ENCODE measurements at places on chromosomes 11 and 22.

GRCh38 chr11:112844517-112844916 lies 116.7 kb upstream of the NCAM1 start:
- no peak for DNase-seq

DNA sequence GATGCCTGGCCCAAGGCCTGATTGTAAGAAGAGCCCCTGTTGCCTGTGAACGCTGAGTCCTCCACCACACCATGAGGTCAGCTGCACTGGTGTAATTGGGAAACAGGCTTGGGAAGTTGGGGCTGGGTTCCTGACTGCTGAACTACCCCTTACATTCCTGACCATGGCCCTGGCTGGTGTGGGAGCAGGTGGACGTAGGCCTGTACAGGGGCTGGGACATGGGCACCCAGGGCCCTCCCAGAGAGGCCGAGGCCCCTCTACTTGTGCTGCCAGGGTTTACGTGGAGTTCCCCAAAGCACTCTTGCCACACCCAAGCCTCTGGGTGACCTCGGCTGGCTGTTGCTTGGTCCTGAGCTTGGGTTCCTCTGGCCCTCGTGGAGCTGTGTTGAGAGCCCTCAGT lies 5.4 kb downstream of the RELT start:
- peak; percentile 54 for DNase-seq

GRCh38 chr11:80041136-80042000 lies 600.5 kb upstream of the TENM4 start:
- no peak for DNase-seq

GRCh38 chr11:128821556-128821955 lies 45.5 kb downstream of the KCNJ1 start:
- no peak for DNase-seq

DNA sequence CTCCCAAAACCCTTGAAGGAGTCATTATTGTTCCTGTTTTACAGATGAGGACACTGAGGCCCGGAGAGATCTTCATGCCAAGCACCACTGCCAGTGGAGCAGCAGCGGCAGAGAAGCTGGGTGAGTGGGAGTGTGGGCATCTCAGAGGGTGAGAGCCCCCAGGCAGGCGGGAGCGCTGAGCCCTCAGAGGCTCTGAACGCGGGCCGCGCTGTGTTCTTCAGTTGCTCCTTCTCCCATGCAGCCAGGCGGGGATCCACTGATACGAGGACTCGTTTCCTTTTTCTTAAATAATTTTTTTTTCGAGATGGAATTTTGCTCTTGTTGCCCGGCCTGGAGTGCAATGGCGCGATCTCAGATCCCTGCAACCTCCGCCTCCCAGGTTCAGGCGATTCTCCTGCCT lies 47.0 kb downstream of the TPBGL start:
- no peak for DNase-seq

GRCh38 chr11:134425413-134425812 lies 13.4 kb upstream of the B3GAT1 start:
- no peak for DNase-seq

DNA sequence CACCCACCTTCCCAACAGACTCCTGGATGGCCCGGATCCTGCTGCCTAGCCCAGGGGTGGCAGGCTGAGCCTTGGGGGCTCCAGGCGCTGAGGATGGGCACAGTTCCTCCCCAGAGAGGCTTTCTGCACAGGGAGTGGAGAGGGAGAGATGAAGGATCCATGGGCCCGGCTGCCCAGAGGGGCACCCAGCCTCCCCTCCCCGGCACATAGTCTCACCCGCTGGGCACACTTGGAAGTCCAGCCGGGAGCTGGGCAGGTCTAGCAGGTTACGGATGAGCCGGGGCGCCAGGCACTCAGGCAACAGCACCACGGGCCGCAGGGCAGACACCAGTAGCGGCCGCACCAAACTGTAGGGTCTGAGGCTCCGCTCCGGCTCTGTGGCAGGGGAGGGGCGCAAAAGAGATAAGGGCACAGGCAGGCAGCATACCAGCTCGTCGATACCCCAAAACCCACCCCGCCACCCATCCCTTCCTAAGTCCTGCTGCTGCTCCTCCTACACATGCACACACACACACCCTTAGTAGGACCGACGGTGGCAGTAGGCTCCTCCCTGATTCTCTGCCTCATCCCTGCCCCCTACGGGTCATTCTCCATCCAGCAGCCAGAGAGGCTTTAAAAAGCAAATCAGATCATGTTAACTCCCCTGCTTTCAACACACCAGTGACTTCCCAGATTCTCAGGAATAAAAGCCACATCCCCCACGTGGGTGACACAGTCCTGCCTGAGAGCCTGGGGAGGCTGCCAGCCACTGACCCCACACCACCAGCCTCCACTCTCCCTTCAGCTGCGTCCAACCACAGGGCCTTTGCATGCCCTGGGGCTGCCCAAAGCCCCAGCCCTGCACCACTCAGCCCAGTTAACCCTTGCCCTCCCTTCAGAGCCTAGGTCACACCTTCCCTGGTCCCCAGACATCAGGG lies 6.5 kb upstream of the MFNG start:
- peak; percentile 75 for DNase-seq

- DNase-seq, result no peak
Measured at GRCh38 chr22:21055880-21056319, 10.2 kb downstream of the LRRC74B start.

GRCh38 chr22:45830531-45831245 lies 146.3 kb downstream of the WNT7B start:
- no peak for DNase-seq

DNA sequence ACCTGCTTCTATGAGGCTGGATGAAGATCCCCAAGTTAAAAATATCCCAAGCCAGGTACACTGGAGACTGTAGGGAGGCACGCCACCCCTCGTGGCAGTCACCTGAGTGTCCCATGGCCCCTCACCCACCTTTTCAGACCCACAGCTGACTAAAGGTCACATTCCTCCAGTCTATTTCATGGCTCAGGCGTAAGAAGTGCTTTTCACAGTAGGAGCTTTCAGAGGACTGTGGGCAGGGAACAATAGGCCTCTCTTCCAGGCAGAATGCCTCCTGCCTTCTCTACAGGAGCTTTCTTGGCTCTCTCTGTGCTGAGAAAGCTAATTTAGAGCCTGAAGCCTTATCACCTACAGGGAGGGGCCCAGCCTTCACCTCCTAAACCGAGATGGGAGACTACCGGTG lies 73.8 kb downstream of the C11orf58 start:
- no peak for DNase-seq

GRCh38 chr22:24878969-24879368 lies 67.5 kb downstream of the LHFPL7 start:
- no peak for DNase-seq

- DNase-seq, result no peak
Measured at GRCh38 chr11:46417711-46418110, 26.1 kb upstream of the CHRM4 start.

DNA sequence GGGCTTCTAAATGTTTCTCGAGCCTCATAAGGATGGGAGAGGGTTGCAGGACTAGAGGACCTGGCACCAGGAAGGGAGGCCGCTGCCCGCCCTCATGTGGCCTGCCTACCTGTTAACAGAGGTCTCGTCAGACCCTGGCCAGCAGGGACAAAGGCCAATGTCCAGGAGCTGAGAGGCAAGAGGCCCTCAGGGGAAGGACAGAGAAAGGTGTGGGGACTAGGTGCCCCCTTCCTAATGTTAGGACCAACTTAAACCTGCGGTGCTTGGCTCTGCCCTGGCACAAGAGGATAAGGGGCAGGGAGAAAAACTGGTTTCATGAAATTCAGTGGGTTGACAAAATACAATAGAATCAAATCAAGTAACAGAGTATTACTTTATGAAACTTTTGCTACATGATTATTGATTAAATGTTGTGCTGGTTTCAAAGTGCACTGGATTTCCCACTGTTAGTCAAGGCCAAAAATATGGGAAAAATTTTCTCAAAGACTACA lies 20.0 kb upstream of the SYT12 start:
- no peak for DNase-seq

DNA sequence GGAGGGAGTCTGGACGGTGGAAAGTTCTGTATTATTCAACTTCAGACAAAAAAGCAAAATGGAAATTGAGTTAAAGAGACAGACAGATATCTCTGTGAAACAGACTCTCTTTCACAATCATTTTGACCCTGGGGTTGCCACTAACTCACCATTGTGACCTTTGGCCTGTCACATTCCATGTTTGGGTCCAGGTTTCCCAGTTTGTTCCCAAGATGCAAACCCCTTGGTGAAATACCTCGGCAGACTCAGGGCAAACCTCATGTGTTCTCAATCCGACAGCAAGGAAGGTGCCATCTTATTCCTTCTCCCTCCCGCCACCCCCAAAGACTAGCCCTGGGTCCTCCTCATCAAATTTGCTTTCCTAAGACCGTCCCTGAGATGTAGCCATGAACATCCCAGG lies 41.8 kb downstream of the GALNT18 start:
- no peak for DNase-seq

DNA sequence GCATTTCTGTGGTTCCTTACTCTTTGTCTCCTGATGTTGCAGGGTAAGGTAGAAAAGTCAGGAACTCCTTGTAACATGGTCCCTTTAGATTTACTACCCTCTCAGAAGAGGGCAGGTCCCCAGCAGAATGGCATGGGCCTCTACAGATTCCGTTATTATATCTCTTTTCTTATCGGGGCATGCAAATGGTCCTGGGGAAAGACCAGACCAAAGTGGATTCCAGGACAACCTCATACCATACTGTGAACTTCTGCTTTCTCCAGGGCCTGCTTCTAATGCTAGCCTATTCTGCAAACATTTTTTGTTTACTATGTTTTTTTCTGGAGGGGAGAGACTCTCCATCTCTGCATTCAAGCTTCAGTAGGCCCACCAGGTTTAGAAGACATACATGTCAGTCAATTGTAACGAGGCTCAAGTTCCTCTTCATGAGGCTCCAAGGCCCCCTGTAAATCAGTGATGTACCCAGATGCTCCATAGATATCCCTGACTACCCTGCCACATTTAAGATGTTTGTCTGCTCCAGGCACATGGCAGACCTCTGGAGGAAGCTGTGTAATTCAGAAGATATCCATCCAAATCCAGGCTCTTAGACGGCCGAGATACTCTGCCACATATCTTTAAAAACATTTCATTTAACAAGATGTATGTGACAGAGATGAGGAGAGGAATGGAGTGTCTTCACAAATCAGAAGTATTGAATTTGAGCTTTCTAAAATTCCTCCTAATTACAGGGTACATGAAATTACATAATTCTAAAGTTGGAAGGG lies 8.5 kb upstream of the ME3 start:
- no peak for DNase-seq

GRCh38 chr11:117862019-117862725 lies 14.3 kb downstream of the FXYD6 start:
- no peak for DNase-seq

- peak; percentile 84 for DNase-seq
Measured at GRCh38 chr11:34614344-34615104, 6.4 kb upstream of the EHF start.

- no peak for DNase-seq
Measured at GRCh38 chr22:27882507-27883290, 36.4 kb downstream of the PITPNB start.

DNA sequence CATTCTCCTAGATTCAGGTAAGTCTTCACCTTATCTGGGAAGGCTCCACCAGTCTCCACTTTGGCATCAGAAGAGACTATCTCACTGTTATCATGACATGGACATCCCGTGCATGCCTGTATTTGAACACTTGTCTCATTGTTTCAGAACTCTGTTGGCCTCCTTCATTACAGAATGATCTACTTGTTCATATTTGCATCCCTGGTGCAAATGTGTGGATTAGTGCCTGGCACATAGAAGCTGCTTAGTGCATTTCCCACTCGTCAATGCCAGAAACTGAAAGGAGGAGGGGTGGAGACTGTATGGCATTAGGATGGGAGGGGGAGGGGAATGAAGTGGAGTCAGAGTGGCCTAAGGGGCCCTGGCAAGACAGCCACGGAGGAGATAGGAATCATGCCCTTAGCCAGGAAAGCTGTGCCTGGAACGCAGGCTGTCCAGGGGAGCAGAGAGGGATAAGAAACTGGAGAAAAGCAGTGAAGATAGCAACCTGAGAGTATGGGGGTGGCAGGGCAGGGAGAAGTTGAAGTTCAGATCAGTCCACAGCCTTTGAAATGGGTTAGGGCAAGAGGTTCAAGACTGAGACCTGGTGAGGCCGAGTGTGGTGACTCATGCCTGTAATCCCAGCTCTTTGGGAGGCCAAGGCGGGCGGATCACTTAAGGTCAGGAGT lies 53.8 kb upstream of the CAPRIN1 start:
- no peak for DNase-seq

- DNase-seq, result peak; percentile 2
Measured at GRCh38 chr11:116217006-116217405, 555.8 kb downstream of the BUD13 start.

- DNase-seq, result no peak
Measured at GRCh38 chr22:29230972-29231875, 25.5 kb downstream of the EMID1 start.

GRCh38 chr11:14245444-14245843 lies 113.5 kb downstream of the RRAS2 start:
- no peak for DNase-seq

DNA sequence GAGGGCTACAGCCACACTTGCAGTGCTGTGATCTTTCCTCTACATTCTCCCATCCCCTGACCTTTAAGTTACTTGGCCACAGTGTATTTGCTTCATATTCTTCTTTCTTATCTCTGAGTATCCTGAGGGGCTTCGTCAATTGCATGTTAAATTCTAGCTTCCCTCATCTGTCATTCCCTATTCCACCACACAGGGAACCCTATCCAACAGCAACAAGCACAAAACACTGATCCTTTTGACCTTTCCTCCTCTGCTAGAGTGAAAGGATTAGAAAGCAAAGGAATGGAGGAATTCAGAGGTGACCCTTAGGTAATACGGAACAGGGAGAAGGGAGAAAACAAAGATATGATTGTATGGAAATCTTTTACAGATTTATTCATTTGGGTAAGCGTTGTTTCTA lies 1061.7 kb upstream of the TENM4 start:
- no peak for DNase-seq

DNA sequence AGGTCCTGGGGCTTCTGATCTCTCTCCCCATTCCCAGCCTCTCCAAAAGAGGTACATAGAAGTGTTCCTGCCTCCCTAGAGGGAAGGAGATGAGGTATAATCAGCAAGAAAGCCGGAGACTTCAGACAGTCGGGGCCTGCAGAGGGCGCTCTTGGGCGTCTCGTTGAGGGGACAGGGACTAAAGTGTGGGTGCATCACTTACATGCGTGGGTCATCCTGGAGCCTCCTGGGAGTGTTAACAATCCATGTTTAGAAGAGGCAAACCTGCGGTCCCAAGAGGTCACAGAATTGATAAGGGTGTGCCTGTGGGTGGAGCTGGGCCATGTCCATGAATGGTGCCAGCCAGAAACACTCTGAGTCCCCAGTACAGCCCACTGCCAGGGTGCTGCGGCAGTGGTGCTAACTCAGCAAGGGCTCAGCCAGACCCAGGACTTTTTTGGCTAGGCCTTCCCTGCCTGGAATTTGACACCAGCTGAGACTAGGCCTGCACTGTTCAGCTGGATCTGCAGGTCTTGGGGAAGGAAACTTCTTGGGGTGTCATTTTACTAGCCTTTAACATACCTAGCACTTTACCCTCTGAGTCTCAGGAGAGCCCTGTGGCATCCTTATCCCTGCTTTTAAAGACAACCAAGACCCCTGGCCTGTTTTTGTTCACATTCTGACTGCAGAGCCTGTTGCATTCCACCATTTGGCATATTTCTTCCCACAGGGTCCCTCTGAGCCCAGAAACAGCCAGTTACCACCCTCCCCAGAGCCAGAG lies 5.5 kb downstream of the YDJC start:
- peak; percentile 27 for DNase-seq
